ENCODE measurements at places on chromosomes 12 and 14.

GRCh38 chr12:91579516-91580263 is 397.1 kb upstream of the DCN start:
- DNase-seq, result no peak

- DNase-seq, result no peak
Measured at GRCh38 chr12:96386794-96387193, 13.4 kb downstream of the CDK17 start.

- peak; percentile 47 for DNase-seq
Measured at GRCh38 chr12:2387103-2387834, 334.5 kb downstream of the CACNA1C start.

- no peak for DNase-seq
Measured at GRCh38 chr12:2283916-2284315, 231.1 kb downstream of the CACNA1C start.

DNA sequence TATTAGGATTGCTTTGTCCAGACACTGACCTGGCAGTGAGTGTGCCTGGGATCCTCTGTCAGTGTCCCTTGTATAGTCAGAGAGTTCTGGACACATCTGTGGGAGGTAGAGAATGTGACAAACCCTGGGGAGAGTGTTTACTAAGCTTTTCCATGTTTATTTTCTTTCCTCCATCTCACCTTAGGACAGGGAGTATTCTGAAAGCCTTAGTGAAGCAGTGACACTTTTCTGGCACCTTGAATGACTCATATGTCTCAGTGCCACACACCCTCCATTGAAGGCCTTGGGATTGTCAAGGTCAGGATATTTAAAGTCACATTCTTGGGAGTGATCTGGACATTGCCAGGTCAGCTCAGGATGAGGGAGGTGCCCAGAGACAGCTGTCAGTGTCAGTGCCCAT is 34.9 kb upstream of the CTDSP2 start:
- DNase-seq, result no peak

DNA sequence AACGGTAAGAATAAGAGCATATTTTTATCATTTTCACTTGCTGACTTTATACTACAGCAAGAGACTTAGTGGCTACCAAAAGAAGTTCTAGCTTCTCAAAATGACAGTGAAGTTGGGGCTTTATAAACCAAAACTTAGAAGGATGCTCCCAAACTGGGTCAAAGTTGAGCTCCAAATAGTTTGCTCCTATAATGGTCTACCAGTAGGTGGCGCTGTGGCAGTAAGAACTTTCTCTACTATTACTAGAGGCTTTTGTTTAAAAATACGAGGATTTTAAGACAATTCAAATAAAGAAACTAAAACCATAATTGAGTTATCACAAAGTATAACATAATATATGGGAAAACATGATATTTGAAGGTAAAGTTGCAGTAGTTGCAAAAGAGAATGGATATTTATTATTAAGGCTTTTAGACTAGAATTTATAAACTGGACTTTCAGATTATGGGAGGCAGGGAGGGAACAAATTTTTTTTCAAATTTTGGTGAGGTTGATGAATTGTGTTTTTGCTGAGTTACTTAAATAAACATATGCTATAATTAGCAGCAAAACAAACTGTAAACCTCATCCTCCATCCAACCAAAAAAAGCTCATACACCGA is 75.0 kb downstream of the TGFB3 start:
- DNase-seq, result peak; percentile 60

- no peak for DNase-seq
Measured at GRCh38 chr14:86619726-86620125, 1089.8 kb downstream of the FLRT2 start.

DNA sequence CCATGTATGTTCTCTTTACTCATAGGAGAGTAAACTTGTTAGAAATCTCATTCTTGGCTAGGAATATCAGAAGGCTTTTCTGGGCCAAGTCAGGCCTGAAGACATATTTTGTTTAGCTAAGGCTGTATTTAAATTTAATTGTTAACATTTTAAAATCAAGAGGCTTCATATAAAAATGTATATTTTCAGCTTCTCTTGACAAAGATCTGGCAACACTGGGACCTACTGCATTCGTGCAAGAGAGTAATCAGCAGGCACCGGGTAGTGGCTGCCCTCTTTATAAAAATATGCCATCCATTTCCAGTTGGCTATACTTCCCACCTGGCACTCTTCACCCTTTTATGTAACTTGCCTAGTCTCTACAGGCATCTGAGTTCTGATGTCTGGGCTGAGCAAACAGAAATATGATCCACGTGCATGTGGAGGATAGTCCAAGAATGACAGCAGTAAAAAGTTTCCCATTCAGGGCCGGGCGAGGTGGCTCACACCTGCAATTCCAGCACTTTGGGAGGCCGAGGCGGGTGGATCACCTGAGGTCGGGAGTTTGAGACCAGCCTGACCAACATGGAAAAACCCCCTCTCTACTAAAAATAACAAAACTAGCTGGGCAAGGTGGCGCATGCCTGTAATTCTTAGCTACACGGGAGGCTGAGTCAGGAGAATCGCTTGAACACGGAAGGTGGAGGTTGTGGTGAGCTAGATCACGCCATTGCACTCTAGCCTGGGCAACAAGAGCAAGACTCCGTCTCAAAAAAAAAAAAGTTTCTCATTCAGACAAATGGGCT is 2.0 kb upstream of the SOS2 start:
- no peak for DNase-seq

DNA sequence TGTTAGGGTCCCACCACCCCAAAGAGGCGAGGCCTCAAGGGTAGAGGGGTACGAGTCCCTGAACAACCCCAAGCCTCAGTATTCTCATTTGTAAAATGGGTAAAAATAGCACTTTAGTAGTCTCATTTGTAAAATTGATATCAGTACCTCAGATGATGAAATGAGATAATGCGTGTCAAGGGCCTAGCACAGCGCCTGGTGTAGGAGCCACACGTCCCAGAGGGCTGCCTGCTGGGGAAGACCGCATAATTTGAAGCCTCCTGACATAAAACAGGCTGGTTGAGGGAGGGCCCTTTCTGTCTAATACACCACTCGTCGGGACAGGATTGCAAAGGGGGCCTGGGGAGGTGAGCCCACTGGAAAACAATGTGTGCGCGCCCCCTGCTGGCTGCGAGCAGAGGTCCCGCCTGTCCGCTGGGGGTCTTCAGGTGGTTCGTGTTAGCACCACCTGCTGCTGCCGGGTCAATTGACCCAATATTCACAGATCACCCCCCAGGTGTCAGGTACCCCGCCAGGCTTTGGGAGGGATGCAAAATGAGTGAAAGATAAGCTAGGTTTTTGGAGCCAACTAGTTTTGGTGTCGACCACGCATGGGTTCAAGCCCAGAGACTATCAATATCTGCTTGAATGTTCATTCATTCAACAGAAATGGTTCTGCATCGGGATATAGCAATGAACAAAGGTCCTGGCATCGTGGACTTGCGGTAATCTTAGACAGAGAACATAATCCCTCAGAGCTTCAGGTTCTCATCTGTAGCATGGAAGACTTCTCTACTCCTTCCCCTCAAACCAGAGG is 24.7 kb upstream of the IRF2BPL start:
- DNase-seq, result peak; percentile 70

DNA sequence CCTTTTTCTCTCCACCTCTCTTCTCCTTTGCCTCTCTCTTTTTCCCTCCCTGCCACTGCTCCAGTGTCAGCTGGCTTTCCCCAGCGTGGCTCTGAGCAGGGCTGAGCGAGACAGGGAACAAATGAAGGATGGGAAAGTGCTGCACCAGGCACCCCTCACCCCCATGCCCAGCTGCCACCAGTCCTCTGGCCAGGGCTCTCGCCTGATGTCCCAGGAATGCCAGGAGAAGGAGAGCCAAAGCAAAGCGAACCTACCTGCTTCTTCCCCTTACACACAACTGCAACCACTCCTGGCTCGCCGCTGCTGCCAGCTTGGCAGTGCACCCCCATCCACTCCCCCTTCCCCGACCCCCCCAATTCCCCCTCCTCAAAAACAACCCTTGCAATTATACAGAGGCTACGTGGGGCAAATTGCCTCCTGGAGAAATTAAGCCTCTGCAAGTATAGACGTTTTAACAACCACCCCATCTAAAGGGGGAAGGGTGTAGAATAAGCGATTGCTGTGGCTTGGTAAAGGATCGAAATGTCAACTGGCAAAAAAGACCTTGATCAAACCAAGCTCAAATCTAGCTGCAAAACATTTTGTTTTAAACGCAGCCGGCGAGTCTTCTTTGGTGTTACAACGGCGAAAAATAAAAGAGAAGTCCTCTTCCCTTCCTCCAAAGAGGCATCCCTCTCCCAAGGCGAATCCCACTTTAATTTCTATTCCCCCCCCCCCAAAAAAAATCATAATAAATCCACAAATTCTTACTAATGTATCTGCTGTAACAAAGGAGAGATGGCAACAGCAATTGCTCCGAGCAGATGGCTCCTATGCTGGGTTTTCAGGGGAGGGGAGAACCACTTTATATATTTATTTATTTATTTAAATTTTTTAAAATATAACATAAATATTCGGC is 2.9 kb downstream of the BCL11B start:
- DNase-seq, result no peak

All from kidney tubule cell (primary cell).